ENCODE measurements at places on chromosomes 7 and 10.

GRCh38 chr7:77770316-77770715 is 27.9 kb downstream of the TMEM60 start:
- DNase-seq: no peak

DNA sequence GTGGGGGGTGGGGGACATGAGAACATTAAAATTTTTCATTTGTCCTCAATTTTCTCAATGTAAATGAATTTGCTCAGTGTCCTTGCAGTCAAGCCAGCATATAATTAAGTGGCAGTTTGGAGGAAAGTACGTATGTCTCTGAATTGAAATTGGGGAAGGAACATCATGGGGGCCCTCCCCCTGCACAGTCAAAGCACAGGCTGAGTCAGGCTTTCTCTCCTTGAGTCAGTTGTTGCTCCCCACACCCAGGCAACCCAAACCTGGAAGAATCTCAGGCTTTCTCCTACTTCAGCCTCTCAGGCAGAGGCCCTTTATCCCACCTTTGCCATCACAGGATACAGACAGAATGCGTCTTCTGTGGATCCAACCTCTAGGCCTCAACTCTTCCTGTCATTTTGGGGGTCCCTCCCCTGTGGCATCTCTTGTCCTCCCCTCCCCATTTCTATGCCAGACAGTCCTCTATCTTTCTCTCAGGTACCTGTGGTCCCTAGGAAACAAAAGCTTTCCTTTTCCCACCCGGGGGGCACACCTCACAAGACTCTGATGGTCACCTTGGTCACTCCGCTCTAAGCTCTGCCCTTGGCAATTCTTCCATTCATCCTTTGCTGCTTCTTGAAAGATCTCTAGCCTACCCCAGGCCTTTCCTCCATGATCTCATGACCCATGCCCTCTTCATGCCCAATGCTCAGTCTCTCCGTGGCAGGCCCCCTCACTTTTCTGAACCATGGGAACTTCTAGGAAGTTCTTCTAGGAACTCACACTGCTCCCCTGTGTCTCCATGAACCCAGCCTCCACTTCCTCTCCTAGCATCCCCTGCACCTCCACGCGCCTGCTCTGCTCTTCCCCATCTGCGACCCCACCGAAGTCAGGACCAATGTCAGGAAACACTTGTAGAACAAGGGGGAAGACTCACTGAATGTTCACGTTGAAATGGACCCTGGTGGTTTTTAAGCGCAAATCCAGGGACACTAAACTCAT is 40.4 kb downstream of the CREB3L2 start:
- DNase-seq: no peak

DNA sequence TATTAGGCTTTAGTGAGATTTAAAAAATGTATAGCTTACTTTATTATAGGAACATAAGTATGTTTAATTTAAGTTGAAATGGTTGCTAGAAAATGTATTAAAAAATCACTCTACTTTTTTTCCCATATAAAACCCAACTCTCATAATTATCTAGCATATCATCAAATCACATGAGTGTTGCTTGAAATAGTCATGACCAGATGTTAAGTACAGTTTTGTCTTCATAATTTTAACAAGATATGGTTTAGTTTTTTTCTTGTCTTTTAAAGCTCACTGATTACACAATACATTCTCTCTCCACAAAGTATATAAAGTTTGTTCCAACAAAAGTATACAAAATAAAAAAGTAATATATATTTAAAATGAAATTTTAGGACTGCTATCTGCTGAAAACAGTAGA is 82.8 kb downstream of the HGF start:
- DNase-seq: no peak

DNA sequence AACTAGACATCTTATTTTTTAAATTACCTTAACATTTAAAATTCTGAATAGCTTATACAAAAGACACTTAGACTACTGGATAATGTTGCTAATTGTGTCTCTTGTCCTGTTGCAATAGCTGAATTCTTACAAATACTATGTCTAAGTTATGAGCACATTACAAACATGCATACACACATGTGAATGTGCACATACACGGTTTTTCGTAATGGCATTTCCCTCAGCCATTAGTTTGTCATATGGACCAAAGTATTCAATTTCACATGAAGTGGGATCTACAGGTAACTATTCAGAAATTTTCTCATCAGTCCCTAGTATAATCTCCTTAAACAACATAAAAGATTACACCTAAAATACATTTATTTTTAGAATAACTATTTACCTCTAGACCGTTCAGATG is 178.6 kb upstream of the BET1 start:
- DNase-seq: no peak

DNA sequence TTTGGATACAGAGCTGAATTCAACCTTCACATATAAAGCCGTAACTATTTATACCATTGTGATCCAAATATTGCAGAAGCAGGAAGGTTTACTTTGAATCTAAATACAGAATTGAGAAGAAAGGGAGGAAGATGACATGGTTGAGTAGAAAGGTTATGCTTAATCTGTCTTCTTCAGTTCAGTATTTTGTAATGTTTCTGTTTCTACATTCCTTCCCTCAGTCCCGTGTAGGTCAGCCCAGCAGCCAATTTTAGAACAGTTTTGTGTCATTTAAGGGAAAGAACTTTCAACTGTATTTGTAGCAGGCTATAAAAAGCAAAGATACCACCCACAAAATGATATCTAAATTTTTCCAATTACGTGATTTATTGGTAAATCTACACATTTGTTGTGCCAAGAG is 97.4 kb downstream of the CPED1 start:
- DNase-seq: no peak

GRCh38 chr7:106372126-106372525 is 87.3 kb upstream of the NAMPT start:
- no peak for DNase-seq

DNA sequence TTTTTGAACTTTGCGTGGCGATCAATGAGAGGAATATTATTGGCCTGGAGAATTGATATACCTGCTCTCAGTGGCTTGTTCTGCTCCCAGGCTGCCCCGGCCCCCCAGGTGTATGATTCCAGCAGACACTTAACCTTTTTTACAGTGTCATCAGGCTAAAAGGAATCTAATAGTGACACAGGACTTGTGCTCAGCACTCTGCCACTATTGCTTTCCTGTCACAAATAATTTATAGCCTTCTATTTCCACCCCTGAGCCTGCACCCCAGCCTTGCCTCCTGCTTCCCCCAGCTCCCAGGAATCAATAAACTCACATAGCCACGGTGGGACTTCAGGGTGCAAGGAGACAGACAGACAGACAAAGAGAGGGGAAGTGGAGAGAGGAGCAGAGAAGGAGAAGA is 28.3 kb downstream of the PAX2 start:
- no peak for DNase-seq

DNA sequence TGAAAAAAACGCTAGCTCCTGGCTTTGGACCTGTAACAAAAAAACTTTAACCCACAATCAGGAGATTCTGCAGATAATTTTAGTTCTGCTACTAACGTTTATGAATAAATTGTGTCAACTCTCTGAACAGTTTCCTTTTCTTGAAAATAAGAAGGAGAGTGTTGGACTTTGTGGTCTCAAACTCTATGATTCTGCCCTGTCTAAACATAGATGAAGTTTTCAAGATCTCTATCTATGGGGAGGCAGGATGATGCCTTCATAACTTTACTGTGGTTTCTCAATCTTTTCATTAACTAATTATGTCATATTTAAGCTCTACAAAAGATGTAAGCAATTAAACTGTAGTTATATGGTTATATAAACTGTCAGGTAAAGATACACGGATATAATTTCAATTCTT is 162.0 kb downstream of the REEP3 start:
- no peak for DNase-seq

- peak; percentile 2 for DNase-seq
These were observed 775.5 kb downstream of the LRMDA start for GRCh38 chr10:76206797-76207352.

DNA sequence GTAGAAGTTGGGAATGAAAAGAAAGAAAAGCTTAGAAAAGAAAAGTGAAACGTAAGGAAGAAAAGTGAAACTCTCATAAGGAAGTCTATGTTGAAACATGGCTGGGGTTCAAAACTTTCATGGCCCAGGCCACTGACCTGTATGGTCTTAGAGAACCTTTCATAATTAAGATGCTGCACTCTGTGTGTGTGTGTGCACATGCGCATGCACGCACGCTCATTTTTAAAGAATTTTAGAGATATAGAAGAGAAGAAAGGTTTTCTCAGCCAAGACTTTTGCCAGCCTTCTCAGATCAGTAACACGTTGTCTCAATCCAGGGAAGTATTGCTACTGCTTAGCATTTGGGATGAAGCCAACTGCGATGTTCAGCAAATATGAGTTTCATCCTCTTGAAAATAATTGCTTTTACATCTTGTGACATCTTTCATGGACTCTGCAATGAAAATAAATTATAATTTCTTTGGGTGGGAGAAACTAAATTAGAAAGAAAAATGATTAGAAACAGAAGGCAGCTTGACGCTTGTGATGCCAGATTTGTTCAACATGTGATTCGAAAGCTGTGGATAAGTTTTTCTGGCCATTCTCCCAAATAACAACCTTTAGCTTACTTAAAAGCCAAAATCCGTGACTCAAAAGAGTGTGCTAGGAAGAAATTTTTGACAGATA is 16.2 kb upstream of the SLC26A4 start:
- no peak for DNase-seq

- no peak for DNase-seq
These were observed 279.4 kb upstream of the IMMP2L start for GRCh38 chr7:111841596-111842205.
